ENCODE measurements at places on chromosomes 2 and 18. TPM values are rescaled to one million over a fixed set of nuclear protein-coding genes. Genes with fewer than 3 reads are reported as not detected.

The GRB14 gene
- 4.6 TPM for total RNA-seq

The EFEMP1 gene
- total RNA-seq, result 273 TPM

- DNase-seq, result no peak
These were observed 94.4 kb upstream of the HDAC4 start for GRCh38 chr2:239495175-239495574.

GRCh38 chr2:181326661-181327060 lies 130.5 kb upstream of the ITGA4 start:
- no peak for DNase-seq

The DUSP2 gene
- 57.5 TPM for total RNA-seq

- DNase-seq, result no peak
These were observed 69.8 kb downstream of the ANKRD12 start for GRCh38 chr18:9206421-9206820.

- DNase-seq, result no peak
These were observed 37.9 kb downstream of the CCDC150 start for GRCh38 chr2:196677404-196677803.

GRCh38 chr2:208479342-208479741 lies 72.8 kb downstream of the PTH2R start:
- DNase-seq, result no peak

DNA sequence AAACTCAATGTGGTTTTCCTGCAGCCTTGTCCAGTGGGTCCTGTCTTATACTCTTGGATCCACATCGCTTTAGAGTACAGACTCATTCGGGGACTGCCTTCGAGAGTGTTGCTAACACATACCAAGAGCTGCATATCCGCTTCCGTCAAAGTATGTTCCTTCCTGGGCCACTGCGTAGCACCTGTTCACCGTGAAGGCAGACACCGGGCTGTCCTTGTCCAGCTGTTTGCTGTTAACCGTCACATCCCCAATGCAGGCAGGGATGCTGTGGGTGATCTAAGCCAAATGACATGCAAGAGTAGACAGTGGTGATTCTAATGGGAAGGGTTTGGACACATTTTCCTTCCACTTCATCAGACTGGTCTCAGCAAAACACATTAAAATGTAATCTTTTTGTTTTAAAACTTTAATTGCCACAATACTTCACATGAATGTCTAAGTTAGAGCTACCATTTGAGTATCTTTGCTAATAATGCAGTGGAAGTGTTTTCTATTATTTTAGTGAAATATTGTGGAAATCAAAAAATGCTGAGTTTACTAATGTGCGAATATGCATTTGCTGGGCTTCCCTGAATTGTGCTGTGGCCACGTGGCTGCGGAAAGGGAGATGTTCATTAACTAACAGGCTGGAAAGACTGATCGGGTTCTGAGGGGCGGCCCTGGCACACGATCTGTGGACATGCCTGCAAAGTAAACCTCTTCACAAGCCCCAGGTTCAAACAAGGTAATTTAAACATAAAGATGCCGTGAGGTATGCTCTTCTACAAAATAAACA lies 169.1 kb downstream of the LAMA1 start:
- DNase-seq, result no peak

- DNase-seq, result no peak
These were observed 197.5 kb downstream of the IRS1 start for GRCh38 chr2:226601881-226602662.
